Left cardiac atrium (tissue), 4 donors: ENCODE measurements at places on chromosomes 13 and 19.
A peak's percentile ranks its signal among the peaks of the same experiment; 100 is the strongest.

- DNase-seq, result no peak
Measured at GRCh38 chr19:33546656-33547055, 25.1 kb upstream of the PEPD start.

DNA sequence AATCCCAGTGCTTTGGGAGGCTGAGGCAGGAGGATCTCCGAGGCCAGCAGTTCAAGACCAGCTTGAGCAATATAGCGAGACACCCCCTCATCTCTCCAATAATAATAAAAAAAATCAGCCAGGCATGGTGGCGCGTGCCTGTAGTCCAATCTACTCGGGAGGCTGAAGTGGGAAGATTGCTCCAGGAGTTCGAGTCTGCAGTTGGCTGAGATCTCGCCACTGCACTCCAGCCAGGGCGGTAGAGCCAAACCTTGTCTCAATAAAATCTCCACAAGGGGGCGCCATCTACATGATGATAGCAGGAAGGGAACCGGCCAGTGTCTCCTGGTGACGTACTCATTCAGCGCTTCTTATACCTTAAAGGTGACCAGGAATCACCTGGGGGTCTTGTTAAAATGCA lies 13.6 kb upstream of the C5AR1 start:
- peak; percentile 68 for DNase-seq

- DNase-seq, result no peak
Measured at GRCh38 chr19:6378041-6378440, 2.3 kb upstream of the PSPN start.

DNA sequence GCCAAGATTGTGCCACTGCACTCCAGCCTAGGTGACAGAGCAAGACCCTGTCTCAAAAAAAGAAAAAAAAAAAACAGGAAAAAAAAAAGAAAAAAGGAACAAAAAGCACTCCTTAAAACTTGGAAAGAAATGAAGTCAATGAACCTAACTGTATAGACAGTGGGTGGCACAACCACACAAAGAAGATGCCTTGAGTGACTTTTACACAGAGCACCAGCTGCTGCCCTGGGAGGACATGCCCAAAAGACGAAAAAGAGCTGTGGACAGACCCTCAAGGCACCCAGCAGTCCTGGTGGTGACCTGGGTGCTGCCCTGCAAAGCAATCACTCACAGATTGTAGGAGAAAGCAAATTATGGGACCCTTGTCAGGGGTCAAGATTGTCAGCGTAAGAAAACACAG lies 5.9 kb upstream of the LAMP1 start:
- DNase-seq, result no peak

DNA sequence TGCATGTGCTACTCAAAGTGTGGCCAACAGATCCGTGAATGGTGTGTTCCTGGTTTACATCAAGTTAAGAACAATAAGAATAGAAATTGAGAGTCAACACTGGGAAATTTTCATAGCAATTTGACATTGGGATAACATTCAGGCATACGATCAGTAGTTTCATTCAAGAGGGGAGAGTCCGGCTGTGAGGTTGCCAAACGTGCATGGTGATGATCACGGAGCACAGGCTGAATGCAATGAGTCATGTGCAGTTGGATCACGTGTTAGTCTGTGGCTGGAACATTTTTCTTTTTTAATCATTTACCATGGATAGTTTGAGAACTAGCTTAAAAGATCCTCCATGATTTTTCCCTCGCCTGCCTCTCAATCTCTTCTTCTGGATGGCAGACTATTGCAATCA lies 2.5 kb upstream of the DCT start:
- peak; percentile 43 for DNase-seq

- DNase-seq, result no peak
Measured at GRCh38 chr19:2453431-2454025, 3.2 kb downstream of the LMNB2 start.

DNA sequence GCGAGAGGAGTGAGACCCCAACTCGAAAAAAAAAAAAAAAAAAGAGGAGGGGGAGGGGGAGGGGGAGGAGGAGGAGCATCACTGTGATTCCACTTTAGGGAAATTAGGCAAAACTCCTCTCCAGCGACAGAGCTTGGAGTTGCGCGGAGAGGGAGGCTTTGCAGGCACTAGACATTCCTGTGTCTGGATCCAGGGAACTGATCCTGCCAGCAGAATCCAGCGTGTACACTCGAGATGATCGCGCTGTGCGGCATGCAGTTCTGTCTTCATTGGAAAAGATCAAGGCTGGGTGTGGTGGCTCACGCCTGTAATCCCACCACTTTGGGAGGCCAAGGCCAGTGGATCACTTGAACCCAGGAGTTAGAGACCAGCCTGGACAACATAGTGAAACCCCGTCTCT lies 29.6 kb upstream of the KLF2 start:
- no peak for DNase-seq
